ENCODE measurements at places on chromosomes 12 and 14.

GRCh38 chr12:1594006-1594260, 448 bp downstream of the FBXL14 start:
- DNase-seq, result peak; percentile 70

DNA sequence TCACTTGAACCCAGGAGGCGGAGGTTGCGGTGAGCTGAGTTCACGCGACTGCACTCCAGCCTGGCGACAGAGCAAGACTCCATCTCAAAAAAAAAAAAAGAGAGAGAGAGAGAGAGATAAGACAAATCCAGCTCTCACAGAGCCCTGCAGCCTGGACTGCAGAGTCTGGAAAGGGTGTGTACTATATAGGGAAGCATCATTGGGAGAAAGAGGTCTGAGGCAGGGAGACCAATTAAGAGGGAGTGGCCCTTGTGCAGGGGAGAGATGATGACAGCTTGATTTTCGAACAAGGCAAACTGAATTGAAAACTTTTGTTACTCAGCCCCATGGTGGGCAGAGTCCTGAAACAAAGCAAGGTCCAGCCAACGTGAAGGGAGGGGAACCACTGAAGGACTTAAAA, 116.2 kb downstream of the CCDC60 start:
- DNase-seq, result no peak

- no peak for DNase-seq
These were observed at the start of gene BEGAIN for GRCh38 chr14:100587086-100587762. Gene BEGAIN, minus strand, starts transcription at chr14:100587417. Its CDS starts 127 bp downstream, at chr14:100587290.

- DNase-seq, result no peak
These were observed 13.9 kb downstream of the ADGRD1 start for GRCh38 chr12:130967636-130968035.

DNA sequence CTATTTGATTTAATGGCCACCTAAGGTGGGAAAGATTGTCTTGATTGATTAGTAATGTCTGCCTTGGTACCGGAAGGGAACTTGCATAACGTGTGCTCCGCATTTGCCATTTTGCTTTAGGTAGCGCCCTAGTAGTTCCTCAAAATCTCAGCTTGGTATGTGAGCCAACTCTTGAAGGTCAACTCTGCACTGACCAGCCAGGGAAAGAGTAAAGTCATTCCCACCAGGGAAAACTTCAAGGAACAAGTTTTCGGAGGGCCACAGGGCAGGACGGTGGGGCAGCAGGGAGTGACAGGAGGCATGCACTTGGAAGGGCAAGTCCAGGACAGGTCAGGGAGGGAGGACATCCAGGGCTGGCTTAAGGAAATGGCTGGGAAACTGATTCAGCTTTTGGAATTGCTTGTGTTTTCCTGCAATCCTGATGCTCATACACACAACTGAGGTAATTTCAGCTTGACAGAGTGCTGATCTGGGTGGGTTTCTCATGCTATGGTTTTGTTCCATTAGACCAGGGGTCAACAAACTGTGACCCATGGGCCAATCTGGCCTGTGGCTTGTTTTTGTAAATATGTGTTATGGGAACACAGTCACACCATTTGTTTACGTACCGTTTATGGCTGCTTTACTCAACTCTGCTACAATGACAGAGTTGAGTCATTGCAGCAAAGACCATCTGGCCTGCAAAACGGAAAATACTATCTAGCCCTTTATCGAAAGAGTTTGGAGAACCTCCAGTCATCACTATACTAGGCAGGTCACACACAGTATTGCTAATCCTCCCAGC, 184.5 kb downstream of the RBM19 start:
- DNase-seq, result no peak

DNA sequence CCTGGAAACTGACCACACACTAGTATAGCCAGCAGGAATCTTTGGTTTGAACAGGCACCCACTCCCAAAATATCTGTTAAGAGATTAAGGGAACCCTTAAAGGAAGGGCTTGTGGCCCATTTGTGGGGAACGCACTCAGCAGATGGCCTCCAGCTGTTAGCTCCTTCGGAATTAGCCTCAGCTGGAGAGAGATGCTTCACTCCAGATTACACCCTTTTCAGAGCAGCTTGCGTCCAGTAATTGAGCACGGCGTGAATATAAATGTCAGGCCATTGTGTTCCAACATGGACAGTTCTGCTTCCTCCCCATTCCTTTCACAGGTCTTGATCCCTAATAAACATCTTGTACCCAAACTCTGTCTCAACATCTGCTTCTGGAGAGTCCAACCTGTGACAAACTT, 397.8 kb downstream of the SEC23A start:
- no peak for DNase-seq

- DNase-seq, result no peak
These were observed 345.8 kb downstream of the CCDC91 start for GRCh38 chr12:28536088-28536487.

GRCh38 chr12:68835333-68835908, 27.4 kb downstream of the MDM2 start:
- no peak for DNase-seq

DNA sequence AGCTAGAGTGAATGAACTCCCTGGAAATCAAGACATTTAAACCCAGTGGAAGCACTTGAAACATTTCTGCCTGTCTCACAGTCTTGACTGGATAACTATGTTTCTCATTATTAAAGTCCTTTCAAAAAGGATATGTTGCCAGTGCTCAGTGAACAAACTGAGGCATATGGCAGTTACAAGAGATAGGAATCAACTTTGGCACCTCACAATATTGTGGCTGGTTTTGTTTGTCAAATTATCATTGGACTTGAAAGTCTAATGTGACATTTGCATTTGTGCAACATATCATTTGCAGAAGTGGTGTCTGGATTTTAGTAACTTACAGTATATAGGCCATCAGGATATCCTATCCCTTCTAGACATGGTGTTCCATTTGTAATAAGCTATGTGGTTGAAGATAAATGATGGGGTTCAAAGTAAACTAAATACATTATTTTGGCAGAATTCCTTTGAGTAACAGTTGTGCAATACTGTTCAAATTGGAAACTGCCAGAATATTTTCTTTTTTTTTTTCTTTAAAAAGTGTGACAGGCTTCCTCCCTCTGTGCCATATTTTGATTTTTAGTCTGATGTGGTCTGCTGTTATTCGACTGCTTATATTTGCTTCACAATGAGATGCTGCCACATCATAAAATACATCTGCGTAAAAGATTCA, 927.7 kb downstream of the FLRT2 start:
- no peak for DNase-seq

DNA sequence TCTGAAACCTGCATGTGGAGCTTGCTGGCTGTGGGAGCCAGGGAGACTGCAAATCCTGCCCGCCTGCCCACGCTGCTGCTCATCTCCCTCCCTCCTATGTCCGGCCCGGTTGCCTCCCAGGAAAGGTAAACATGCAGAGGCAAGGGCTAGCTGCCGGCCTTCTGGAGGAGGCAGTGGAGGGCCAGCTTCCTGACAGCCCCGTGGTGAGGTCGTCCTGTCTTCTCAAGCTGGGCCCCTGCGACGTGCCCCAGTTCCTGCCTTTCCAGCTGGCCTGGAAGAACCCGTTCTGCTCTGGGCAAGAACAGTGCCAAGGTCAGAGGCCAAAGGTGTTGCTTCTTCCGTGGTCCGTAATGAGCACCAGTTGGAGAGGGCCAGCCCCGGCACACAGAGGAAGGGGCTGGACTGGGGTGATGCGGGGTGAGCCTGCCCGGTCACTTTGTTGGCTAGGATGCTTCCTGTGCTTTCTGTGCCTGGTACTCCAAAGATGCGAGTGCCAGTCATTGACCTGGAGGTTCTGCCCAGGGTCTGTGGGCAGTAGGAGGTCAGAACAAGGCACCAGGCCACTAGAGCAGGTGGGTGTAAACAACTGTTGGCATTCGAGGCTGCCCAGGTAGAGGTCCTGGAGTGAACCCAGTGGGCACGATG, 25.3 kb downstream of the TPCN1 start:
- no peak for DNase-seq

DNA sequence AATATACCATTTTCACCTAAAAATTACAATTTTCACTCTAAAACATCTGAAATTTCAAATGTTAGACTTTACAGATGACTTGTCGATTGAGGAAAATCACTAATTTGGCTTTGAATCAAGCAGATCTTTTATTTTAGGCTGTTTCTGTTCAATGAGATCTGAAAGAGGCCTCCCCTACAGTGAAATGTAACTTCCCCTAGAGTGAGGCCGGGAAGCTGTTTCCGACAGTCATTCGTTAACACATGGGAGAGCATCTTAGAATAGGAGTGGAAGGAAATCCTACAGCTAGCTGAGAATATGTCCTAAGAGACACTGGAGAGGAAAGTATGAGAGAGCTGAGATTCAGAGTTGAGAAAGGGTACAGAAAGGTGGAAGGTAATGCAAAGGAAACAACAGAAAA, 5.7 kb upstream of the C14orf93 start:
- DNase-seq, result no peak

DNA sequence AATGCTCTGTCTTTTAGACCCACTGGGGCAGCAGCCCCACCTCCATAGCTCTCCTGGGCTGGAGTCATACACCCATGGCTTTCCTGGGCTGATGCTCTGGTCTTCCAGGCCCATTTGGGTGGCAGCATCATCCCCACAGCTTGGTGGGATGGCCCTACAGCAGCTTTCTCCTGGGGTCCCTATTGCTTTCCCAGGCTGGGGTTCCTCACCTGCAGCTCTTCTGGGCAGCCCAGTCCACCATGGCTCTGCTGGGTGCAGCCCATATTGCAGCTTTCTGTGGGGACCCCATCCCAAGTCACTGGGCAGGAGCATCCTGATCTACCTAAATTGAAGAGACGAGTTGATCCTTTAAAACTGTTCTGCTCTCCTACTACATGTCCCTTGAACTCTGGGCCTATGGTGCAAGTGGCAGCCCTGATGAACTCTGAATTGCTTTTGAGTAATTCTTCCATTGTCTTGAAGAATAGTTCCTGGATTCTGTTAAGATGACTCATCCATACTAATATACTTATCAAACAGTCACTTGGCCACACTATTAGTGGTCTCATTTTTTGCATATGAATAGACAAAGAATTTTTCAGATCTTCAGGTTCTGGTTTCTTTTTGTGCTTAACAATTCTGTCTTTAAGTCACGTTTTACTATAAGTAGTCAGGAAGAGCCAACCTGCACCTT, 390.1 kb downstream of the DPF3 start:
- DNase-seq, result no peak

DNA sequence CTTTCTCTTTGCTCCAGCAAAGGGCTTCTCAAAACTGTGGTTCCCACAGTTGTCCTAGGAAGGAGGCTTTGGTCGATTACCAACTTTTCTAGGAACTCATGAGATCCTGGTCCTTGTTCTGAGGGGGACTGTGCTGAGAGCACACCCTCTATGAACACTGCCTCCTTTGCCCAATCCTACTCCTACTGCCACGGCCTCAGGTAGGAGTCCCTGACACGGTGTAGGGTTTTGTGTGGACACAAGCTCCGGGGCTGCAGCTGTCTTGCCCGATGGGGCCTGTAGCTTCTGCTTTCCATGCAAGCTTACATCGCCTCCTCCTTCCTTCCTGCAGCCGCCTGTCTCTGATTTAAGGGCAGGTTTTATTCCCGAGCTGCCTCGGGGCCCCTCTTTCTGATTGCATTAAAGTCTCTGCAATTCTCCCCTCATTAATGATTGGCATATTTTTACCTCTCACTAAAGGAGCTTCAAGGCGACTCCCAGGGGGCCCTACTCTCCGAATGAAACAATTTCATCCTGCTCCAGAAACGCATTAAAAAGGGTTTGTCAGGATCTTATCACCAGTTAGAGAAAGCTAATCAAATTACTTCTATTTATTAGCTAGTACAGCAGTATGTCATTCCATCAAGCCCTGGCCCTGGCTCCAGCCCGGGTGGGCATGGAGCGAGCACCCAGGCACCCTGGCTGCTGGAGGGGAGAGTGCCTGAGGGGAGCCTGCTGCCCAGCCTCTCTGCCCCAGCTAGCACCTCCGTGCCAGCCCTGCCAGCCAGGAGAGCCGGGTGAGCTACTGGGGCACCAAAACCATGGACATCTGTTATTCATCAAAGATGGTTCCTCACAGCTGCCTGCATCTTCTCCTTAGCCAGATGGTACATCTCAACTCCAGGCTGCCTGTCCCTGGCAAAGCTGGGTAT, 38.0 kb upstream of the ESRRB start:
- no peak for DNase-seq

DNA sequence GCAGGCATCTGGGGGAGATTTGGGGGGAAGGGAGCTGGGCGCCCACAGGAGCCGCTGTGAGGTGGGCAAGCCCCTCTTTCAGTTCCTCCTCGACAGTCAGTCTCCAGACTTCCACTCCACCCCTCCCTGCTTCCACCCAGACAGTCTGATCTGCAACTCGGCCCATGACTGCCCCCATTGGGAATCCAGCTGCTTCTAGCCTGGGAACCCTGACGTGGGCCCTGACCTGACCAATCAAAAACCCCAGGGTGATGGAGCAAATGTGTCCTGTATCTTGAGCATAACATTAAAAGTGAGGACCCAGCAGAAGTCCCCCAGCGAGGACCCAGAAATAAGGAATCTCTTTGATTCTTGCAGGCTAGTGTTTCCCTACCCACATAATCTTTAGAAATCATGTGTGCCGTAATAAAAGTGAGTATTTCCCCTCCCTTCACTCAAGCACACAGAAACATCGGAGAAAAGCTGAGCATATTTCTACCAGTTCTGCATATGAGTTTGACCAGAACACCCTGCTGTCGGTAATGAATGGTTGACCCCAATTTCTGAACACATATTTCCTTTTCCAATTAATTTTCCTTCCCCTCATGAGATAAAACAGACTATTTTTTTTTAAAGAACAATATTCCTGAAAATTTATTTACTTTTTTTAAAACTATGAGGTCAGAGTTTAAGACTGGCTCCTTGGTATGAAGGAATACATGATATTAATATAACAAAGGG, 6.4 kb downstream of the SSH1 start:
- DNase-seq, result no peak

- DNase-seq, result no peak
These were observed 850.3 kb downstream of the GALC start for GRCh38 chr14:87142551-87143211.

DNA sequence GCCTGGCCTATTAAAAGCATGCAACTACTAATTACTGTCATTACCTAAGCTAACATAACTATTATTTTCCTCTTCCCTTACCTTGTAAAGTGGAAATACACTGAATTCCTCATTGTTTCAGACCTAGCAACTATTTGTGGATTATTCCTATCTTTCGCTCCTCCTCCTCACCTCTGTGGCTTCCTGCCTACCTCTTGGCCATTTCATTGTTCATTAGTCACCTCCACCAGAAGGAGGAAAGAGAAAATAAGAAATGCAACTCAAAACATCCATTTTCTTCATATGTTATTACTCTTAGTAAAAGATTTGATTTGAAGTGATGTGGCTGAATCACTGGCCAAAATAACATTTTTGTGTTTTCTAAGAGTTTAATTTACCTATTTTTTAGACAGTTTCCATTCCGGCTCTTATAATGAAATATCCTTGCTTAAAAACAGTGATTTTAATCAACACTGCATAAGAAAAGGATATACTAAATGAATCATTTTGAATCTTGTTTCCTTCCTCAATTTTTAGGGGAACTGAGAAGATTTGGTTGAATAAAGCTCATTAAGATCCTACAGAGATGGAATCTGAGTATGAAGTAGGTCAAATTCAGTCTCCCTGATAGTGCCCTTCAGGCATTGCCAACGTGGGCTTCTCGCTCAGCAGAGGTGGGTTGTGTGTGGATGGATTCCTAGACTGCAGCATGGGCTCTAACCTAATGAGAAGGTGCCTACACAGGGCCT, 27.6 kb upstream of the ARHGAP5 start:
- no peak for DNase-seq

- no peak for DNase-seq
These were observed 215.7 kb downstream of the CPNE8 start for GRCh38 chr12:38689704-38690103.
